ENCODE measurements at places on chromosomes 1 and 21.

GRCh38 chr1:10502206-10502605 lies 27.5 kb downstream of the PEX14 start:
- no peak for DNase-seq

DNA sequence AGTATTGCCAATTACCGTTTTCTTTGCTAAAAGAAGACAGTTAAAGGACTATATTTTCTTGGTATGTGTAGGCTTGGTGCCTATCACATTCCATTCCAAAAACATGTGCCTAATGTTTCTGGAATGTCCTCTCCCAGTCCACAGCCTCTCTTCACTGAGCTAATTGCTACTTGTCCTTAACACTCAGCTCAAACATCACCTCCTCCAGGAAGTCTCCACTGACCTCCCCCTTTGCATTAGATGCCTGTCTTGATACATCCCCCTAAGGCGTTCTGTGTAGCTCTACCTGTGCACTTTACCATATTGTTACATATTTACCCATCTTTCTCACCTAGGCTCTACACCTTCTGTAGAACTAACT lies 195.6 kb upstream of the CAMK1G start:
- no peak for DNase-seq

DNA sequence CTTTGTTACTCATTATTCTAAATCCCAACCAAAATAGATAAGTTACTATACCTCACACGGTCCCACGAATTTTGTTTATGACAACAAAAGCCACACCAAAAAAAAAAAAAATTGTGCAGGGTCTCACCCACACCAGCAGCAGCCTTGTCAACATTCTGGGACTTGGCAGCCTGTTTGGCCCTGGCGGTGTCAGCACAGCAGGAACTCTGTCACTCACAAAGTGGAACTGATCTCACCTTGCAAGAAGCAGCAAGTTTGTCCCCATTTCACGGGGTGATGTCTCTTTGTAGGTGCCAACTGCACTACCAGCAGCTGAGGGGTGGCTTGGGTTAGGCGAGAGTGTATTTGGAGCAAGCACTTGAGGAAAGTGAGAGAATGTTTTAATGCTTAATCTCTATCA lies 75.0 kb upstream of the CHRM3 start:
- no peak for DNase-seq

DNA sequence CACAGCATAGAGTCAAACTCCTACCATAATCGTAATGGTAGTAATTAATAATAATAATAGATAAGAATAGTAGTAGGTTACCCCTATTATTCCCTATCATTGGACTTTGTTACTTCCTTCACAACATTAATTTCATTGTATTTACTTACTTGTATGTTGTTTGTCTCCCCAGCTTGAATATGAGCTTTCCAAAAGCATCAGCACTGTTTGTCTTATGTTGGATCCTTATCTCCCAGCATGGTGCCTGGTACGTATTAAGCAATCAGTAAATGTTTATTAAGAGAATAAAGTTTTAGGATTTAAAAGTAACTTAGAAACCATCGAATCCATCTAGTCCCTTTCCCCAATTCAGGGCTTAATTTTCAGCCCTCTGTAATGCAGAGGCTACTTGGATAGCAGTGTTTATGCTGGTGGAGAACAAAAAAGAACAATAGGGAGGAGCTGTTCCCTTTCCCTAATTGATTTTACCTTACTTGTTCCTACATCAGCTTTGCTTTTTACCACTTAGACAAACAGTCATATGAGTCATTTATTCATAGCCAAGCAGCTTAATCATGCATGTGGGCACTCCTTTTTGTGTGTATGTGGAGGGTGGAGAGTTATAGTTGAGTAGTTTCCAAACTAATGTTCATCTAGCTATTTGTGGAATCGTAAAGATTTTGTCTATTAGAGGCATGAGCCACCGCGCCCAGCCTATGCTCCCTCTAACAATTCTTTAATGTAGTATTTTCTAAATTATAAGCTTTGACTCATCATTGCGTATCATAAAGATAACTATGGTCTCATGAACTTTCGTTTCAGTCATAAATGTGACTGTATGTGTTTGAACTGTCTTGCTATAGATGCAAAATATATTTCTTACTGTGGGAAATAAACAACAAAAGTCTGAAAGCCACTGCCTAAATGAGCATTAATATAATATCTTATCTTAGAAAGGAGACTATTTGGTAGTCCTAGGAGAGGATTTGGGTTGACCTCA lies 20.9 kb upstream of the DR1 start:
- DNase-seq, result no peak

DNA sequence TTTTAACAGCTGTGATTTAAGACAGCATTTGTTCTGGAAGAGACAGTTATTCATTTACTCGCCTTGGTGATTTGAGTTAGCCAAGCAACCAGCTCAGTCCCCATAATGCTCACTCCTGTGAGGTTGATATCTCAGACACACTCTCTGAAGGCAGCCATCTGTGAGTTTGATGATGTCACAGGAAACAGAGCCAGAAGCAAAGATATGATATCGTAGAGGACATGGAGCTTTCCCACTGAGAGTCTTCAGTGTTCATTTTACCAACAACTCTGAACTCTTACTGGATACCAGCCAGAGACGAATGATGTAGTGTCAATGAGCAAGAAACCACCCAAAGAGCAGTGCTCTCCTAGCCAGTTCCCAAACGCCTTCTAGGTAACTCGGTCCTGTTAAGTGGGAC lies 219.4 kb downstream of the SLC35F3 start:
- DNase-seq, result no peak

GRCh38 chr1:156913809-156914387 lies 6.5 kb upstream of the LRRC71 start:
- no peak for DNase-seq

GRCh38 chr1:31683997-31684396 lies 19.8 kb downstream of the COL16A1 start:
- no peak for DNase-seq

GRCh38 chr21:18373606-18374005 lies 30.0 kb downstream of the TMPRSS15 start:
- DNase-seq, result no peak

DNA sequence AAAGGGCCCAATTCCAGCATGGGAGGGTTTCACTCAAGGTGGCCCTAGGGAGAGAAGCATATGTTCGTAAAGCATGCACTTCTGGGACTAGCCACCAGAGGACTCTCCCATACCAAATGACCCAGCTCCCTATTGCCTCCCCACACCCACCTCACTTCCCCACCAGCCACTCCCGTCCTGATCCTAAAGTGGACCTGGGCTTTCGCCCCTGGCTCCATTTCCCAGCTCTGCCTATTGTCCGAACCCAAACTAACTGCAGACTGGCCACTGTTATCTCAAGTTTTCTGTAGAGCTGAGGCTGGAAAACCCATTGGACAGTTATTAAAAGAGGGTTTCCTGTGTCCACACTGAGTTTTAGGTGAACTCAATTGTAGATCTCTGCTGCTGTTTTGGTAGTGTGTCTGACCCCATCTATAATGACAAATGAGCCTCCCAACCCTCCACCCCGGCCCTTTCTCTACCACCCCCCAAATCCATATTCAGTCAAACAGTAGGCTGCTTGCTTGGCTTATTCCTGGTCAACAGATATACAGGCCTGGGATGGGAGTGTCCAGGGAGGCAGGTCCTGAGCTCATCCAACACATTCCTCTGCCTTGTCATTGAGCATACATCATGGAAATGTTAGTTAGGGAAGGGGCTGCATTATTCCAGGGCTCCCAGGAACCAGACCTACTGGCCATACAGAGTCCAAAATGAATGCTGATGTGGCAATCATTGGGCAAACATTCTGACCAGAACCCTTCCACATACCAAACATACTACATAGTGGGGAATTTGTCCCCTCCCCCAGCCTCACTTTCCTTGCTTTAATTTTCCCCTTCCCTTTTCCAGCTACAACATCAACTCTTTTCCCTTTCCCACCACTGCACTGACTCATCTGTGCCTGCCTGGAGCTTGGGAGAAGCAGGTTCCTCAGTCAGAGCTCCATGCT lies 59.2 kb downstream of the ABCA4 start:
- no peak for DNase-seq

DNA sequence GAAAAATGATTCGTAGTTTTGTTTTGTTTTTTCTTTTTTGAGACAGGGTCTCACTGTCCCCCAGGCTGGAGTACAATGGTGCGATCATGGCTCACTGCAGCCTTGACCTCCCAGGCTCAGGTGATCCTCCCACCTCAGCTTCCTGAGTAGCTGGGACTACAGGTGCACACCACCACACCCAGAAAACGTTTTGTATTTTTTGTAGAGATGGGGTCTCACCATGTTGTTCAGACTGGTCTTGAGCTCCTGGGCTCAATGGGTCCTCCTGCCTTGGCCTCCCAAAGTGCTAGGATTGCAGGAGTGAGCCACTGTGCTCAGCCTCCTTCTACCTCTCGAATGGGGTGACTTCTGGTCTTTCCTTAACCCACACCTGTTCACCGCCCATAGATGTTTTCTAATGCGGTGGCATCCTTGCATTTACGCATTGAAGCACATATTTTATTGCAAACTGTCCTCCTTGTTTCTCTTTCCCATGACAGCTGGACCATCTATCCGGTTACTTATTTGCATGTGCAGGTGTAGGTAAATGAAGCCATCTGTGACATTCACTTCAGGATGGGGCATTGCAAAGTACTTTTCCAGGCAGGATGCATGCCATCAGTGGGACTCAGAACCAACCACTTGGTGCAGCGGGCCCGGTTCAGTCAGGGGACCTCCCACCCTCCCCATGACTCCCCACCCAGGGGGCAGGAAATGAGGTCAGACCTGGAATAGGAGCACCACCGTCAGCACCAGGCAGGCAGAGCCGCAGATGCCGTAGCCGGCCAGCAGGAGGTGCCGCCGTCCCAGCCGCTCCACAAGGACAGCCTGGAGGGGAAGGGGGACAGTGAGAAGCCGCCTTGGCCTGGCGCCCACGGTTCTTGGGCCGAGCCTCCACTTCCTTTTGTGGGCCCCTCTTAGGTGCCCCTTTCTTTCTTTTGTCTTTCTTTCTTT lies 16.5 kb downstream of the SLC2A7 start:
- no peak for DNase-seq

Measured in non-pigmented ciliary epithelial cell (primary cell).